ENCODE measurements at places on chromosomes 7 and 10.

- DNase-seq: no peak
Observed at GRCh38 chr10:69703256-69703655, 73.2 kb downstream of the FAM241B start.

DNA sequence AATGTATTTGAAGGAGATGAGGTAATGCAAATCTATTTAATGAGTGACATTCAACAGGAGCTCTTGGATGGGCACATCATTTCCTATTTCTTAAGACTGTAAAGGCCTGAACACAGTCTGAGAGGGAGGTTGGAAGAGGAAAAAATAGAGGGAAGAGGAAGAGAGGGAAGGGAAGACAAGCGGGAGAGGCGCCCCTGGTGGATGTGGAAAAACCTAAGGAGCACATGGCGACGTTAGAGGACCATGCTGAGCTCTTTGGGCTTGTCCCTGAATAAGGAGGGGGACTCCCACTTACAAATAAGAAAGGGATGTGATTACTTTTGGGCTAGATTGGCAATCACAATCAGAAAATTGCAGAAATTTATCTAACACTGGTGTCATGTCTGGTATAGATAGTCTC is 19.6 kb downstream of the SUN3 start:
- DNase-seq: no peak

- no peak for DNase-seq
Observed at GRCh38 chr10:38102880-38103279, 8.7 kb downstream of the ZNF37A start.

DNA sequence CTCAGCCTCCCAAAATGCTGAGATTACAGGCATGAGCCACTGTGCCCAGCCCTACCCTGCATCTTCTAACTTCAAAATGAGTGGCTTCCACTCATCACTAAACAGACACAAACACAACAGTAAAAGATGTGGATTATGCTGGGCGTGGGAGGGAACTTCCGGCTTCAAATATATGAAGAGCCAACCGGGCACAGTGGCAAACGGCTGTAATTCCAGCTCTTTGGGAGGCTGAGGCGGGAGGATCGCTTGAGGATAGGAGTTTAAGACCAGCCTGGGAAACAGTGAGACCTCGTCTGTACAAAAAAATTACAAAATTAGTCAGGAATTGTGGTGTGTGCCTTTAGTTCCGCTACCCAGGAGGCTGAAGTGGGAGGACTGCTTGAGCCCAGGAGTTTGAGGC is 92.2 kb upstream of the GNA12 start:
- DNase-seq: no peak

- DNase-seq: no peak
Observed at GRCh38 chr10:11261687-11262493, 244.2 kb downstream of the CELF2 start.

DNA sequence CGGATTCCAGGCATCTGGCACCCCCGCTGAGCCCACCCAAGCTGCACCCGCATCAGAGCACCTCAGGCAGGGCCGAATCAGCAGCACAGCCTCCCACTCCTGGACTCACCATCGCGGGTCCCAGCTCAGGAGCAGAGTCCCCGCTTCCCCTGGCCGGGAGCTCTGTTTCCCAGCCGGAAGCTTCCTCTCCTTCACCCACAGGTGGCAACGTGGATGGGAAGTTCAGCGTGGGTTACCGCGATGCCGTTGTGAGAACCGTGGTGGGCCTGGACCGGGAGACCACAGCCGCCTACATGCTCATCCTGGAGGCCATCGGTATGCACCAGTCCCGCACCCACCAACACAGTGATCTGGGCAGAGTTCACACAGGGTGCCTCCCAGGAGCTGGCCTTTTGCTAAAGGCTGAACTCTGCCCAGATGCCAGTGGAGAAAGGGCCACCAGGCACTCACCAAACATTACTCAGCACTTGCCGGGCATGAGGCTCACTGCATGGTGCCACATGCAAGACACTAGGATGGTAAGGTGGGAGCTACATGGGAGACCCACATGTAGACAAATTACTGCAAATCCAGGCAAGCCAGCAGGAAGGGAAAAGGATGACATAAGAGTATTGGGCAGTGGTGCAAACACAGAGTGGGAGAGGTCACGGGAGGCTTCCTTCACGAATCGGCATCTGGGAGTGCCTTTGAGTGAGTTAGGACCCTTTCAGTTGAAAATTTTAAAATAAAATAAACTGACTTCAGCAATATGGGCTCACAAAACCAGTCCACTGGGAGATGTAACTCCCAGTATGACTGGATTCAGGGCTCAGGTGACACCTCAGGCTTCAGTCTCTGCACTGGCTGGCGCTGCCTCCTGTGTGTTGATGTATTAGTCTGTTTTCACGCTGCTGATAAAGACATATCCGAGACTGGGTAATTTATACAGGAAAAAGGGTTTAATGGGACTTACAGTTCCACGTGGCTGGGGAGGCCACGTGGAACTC is 10.4 kb downstream of the C10orf105 start:
- no peak for DNase-seq

DNA sequence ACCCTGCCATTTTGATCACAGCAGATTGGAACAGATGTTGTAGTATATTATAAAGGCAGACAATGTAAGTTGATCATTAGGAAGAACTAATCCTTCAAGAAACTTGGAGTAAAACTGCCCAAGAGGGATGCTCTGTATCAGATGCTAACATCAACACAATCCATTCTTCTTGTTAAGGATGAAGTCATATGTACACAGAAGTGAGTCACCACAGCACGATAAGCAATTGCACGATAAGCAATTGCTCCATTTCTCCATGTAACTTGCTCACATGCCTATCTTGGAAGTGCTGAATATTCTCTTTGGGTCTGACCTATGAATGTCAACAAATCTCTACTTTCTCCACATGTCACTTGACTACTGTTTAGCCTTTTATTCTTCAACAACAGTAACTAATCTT is 41.5 kb upstream of the DMTF1 start:
- DNase-seq: no peak

DNA sequence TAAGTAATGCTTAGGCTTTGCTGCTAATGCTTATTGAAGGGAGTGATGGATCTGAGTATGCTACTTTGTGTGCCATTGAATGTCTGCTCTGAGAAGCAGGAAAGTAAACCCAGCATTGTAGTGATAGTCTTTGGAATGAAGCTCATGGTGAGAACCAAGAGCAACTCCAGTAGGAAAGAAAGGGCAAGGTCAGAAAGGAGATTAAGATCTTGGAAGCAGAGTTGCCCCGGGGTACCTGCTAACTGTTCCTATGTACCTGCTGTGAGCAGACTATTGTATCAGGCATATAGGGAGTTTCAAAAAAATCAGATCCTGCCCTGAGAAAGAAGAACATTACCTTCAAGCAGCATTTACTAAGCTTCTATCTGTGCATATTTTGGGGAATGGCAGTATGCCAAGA is 54.5 kb upstream of the AASS start:
- no peak for DNase-seq

DNA sequence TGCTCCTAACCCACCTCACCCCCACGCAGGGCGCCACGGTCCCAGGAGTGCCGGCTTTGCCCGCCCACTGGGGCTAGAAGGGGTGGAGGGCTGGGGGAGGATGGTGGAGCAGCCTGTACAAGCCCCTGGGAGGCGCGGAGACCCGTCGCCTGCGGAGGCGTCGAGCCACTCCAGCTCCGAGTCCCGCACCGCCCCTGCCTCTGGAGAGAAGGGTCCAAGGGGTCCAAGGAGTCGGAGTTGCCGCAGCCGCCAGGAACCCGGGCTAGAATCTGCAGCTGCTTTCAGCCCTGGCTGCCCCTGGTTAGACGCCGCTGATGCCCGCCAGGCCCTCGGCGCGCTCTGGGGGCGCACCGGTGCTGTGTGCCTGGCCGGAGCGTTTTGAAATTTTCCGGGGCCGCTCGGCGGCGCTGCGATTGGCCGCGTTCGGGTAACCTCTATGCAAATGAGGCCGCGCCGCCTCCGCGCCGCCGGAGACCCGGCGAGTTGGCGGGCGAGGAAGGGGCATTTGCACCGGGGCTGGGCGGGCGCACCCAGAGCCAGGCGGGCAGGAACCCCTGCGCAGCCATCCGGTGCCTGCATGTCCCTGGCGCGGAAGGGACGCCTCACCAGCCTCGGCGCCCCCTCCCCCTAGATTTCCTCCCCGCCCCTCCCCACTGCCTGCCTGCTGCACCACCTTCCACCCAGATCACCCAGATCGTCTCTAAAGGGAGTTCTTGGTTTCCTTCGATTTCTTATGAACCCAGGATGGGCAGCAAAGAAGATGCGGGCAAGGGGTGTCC is at the start of gene HMX2:
Gene HMX2 (plus strand): TSS at position 502 of the 779 bp plus-strand sequence. CDS start 243 bp downstream, at position 745.
- DNase-seq: no peak

- DNase-seq: no peak
Observed at GRCh38 chr10:56181607-56182006, 179.5 kb downstream of the ZWINT start.

- DNase-seq: no peak
Observed at GRCh38 chr7:141986923-141987322, 8.8 kb upstream of the MGAM start.

DNA sequence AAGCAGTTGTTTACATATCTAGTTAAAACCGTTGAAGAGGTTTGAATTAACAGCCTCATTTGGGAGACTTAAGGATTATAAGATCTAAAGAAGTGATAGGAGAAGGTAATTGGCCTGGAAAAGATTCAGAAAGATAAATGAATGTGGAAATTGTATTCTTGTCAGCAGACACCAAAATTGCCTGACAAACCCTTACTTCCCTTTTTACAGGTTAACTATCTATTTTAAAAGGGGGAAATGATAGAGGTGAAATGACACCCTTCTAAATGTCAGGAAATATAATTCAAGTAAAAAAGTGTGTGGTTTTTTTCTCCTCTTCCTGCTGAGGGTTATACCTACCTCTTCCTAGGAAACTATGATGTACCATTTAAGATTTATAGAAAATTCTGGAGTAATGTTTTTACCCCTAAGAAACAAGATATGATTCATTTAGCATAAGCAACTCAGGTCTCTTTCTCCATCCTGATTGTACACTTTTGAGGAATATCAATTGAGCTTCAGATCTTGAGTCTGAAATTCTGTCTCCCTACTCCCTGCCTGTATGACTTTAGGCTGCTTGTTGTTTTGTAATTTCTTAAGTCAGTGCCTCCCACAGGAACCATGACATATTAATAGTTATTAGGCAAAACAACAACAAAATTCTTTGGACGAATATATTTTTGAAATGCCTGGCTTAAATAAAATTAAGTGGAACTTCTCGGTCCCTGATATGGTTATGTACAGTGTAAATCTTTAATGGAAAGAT is 250.4 kb downstream of the RNLS start:
- no peak for DNase-seq

DNA sequence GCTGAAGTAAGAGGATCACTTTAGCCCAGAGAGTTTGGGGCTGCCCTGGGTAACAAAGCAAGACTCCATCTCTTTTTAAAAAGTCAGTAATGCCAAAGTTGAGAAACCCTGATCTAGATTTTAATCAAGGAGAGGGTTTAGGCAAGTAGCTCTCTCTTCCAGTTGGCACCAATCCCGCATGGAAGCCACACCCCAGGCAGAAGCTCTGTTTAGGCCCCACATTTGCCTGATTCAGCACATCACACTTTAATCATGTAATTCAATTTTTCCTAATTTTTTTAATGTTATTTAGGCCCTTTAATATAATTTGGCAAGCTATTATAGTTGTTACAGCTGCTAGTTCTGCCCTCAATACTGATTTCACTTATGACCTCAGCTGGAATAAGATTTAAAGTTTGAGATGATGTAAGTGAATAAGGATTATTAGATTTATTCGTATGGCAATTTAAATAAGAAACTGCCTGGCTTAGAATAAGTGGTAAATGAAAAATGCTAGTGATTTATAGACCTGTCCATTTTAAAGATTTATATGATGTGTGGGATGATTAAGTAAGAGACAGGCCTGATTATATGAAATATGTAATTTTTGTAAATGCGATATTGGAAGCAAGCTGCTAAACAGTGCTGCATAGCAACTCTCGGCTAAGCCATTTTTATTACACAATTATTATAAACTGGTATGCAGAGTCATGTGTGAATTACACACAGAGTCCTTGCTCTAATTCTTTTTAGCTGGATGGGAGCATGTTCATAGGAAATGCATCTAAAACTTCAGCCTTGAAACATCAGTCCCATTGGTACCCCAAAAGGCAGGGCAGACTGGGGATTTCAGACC is 80.2 kb upstream of the NFE2L3 start:
- no peak for DNase-seq

- no peak for DNase-seq
Observed at GRCh38 chr10:103980288-103980906, 13.5 kb downstream of the SLK start.

GRCh38 chr10:33536508-33536907 is 202.0 kb upstream of the NRP1 start:
- no peak for DNase-seq

GRCh38 chr10:75403939-75404814 is 2.6 kb upstream of the ZNF503 start:
- DNase-seq: no peak

DNA sequence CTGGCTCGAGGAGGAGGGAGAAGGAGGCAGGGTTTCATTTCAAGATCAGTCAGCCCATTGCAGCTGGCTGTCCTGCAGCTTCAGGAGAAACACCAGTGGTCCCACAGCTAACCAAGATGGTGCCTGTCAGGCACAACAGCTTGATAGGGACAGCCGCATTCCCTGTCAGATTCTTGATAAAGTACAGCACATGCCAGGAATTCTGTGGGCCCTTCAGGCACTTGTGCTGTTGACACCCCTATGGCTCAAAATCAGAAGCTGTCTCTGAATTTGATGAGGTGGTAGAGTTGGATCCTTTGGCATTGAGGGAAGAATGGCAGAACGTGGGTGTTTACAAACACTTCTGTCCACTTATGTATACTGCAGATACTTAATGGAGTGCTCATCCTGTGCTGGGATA is 354.3 kb downstream of the KCNMA1 start:
- DNase-seq: no peak

DNA sequence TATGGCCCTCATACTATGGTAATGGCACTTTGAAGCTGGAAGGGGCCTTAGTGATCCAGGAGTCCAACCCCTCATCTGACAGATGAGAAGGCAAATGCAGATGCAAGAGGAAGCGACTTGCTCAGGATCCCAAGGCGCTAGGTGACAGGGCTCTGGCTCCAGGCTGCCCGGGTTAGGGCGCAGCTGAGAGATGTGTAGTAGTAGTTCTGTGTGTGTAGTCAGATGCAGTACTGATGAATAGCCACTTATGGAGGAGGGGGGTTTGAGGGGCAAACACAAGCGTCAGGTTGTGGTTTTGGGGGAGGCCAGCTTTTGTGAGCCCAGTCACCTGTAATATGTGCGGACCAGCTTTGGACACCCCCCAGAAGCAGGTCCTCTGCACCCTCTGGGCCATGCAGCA is 4.8 kb downstream of the ADRA2A start:
- DNase-seq: no peak

DNA sequence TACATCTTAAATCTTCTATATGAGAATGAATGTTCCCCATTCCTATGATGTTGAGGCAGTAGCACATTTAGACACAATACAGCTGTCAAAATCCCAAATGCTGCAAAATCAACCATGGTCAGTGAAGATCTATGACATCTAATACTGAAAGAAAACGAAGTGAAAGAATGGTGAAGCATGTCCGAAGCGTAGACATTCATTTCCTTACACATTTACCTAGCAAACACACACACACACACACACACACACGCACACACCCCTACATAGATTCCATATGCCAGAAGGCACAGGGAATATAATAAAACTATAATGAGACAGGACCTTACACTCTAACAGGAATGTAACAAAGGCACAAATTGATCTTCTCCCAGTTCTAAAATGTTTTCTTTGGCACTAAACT is 32.5 kb downstream of the CCDC6 start:
- no peak for DNase-seq

- DNase-seq: peak; percentile 22
Observed at GRCh38 chr10:36725581-36726520, 399.5 kb upstream of the ANKRD30A start.

GRCh38 chr10:102461187-102462054 is 10.1 kb upstream of the C10orf95 start:
- peak; percentile 81 for DNase-seq
